ENCODE measurements at places on chromosomes 12 and 14.
A peak's percentile ranks its signal among the peaks of the same experiment; 100 is the strongest.

- no peak for DNase-seq
These were observed 1.3 kb downstream of the GLI1 start for GRCh38 chr12:57460841-57461275.

GRCh38 chr12:64522316-64522715 is 70.4 kb downstream of the TBK1 start:
- no peak for DNase-seq

- DNase-seq = no peak
These were observed 234.2 kb downstream of the SLC41A2 start for GRCh38 chr12:104723895-104724294.

GRCh38 chr14:77027538-77028383 is 747 bp downstream of the IRF2BPL start:
- no peak for DNase-seq

DNA sequence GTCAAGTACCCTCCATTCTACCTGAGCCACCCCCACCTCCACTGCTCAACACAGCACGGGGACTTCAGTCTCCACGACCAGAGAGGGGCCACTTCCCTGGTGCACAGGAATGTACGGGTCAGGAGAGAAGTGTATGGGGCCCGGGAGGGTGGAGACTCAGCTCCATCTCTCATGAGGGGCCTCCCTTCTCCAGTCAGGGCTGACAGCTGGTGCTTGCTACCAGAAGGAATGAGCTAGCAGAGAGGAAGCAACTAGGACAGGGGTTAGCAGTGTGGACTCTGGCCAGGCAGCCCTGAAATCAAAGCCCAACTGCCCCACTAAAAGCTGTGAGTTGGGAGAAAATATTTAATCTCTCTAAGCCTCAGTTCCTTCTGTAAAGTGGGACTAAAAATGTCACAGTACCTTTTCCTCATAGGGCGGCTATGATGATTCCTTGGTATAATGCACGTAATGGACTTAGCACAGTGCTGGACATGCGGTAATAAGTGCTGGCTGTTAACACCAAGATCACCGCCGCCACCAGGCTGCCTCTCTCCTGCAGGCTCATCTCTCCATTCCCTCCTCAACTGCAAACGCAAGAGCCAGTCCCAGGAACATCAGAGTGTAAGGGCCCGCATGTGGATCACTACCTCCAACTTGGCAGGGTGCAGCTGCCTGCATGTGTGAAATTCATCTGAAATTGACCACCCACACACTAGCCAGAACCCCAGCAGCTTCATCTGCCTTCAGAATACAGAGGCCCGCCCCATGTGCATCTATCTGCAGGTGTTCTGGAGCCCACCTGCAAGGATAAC is 14.6 kb downstream of the ACTN1 start:
- DNase-seq = no peak

- DNase-seq = no peak
These were observed 41.3 kb downstream of the KIF26A start for GRCh38 chr14:104179564-104180129.

DNA sequence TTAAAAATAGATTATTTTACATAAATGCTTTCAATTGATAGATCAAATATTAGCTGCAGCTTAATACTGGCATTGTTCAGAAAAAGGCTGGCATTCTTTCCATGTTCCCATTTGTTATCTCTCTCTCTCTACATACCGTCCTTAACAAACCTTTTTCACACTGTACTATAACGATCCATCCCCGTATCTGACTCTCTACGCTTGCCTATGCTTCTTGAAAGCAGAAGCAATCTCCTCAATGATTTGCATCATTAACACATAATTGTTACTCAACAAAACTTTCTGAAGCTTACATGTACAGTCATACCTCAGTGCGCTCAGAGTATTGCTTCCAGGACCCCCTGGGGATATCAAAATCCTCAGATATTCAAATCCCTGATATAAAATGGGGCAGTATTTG is 89.7 kb downstream of the TMTC1 start:
- DNase-seq = no peak

- DNase-seq = no peak
These were observed 22.5 kb downstream of the PDE3A start for GRCh38 chr12:20390846-20391245.

DNA sequence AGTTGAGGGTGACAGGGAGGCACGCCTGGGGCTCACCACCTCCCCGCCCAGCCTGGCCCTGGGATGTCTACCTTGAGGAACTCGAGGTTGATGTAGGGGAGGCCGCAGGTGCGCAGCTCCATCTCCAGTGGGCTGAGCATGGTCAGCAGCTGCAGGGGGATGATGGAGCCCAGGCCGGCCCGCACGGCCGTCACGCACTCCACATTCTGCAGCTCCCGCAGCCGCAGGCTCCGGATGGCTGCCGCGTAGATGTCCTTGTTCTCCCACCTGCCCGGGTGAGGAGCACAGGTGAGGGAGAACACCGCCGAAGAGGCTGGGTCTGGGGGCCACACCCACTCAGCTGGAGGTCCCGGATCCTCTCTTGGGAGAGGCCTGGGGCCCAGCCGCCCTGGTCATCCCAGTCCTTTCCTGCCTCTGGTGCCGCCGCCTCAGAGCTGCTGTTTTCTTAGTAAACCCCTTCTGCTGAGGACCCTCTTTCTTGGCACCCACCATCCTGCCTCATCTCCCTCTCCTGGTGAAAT is 38.2 kb downstream of the TRAFD1 start:
- no peak for DNase-seq

- DNase-seq = no peak
These were observed 1.1 kb downstream of the LRP6 start for GRCh38 chr12:12265571-12266388.

- no peak for DNase-seq
These were observed 163.8 kb upstream of the SLC16A7 start for GRCh38 chr12:59432057-59432456.

GRCh38 chr12:131773582-131774221 is 54.5 kb upstream of the MMP17 start:
- DNase-seq = no peak

DNA sequence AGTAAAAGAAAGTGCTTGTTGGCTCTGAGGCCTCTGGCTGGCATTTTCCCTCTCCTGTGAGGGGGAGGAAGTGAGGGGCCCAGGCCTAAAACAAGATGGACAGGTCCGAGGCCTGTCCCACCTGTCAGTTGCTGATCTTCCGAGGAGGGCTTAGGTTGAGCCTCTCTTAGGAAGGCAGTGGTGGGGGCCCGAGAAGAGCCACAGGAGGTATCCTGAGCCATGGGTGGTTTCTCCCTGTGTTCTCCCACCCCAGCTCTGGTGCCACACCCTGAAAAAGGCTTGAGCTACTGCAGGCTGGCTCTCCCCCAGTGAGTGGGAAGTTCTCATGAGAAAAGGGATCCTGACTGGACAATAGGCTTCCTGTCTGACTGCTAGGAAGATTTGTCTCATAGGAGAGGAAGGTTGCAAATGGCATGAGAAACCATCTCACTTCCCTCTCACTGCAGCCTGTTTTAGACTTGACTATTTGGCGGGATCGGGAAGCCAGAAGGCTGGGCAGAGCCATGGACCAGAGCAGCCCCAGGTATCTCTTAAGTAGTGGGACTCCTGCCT is 72.1 kb upstream of the SRSF5 start:
- no peak for DNase-seq

DNA sequence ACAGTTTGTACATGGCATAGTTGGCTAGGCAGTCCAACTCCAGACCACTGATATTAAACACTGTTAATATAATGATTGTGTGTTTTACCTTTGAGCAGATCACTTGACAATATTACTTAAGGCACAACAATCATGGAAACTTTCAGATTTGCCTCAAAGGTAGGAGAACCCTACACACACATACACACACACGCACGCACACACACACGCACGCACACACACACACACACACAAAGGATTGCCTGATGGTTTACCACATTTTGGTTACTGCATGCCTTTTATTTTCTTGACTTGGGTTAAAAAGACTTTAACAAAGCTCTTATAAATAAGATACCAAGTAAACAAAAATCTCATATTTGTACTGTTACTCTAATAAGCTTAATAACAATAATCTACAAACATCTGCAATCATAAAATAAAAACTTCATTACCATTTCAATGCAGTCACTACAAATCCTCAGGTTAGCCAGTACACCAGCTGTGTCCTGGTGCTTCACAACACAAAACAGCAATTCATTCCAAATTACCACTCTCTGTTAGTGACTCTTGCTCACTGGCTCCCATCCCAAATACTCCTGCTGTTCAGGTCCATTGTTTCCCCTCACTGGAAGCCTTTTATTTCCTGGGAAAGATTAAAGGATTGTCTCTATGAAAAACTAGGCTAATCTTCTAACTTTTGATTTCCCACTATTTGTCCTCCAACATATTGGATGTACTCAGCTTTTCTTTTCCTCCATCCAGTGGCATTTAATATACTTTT is 175.2 kb upstream of the ATP2B1 start:
- no peak for DNase-seq

- no peak for DNase-seq
These were observed 133.8 kb upstream of the TBX3 start for GRCh38 chr12:114817571-114818425.

GRCh38 chr14:104224506-104225277 is 86.3 kb downstream of the KIF26A start:
- DNase-seq = no peak

GRCh38 chr14:88985654-88986053 is 161.2 kb downstream of the TTC8 start:
- DNase-seq = no peak

DNA sequence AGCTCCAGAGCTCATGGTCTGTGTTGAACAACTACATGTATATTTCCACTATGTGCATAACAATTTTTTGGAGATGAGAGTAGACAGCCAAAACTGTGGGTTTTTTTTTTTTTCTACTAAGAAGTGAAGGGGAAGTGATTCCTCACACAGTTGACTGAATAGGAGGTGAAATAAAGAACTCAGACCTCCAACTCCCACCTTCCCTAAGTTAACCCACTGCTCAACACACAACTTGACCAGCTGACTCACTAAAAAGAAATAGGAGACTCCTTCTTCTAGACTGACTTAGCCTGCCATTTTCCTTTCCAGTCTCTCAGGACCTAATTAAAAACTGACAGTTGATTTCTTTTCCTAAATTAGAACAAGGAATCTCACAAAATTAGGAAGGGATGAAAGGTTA is 1.7 kb downstream of the M6PR start:
- no peak for DNase-seq

DNA sequence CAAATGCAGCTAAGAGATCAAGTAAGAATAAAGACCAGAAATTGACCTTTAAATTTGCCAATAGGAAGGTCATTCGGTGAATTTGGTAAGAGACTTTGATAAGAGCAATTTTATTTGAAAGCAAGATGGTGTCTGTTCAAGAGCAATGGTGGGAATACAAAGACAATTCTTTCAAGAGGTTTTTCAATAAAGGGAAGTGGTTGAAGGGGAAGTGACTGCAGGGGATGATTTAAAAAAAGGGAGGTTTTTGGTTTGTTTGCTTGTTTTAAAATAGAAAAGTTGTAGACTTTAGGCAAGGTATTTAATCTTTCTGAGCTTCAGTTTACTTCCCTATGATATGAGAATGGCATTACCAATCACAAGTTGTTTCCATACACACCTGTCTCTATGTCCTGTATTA is 4.3 kb upstream of the APPL2 start:
- no peak for DNase-seq

DNA sequence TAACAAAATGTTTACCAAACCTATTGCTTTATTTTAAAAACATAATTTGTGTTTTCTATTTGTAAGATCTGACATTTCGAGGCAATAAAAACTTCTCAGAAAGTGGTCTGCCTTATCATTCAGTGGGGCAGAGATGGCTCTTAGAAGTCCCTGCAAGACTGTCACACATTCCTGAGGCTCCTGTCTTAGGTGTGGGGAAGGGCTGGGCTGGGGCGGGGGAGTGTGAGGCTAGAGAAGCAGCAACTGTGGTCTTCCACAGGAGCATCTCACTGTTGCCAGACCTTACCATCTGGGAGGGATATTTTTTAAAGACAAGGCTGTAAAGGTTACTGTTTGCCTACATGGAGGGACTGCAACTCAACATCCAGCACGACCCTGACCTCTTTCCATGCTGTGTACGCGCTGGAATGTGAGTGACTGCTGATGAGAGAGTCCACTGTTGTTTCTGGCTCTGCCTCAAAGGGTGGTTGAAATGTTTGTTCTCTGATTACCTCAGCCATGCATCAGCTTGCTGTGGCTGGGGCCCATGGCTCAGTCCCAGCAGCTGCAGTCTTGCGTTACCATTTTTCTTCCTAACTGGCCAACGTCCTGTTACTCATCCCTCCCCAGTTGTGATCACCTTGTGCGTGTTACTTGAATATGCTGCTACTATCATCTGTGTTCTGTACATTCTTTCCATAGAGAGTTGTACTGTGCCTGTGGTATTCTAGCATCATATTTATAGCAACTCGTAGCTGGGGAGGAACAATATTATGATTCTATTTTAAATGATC is 12.4 kb downstream of the ERG28 start:
- peak; percentile 98 for DNase-seq

- no peak for DNase-seq
These were observed 117.1 kb downstream of the HMGA2 start for GRCh38 chr12:65941388-65941787.

DNA sequence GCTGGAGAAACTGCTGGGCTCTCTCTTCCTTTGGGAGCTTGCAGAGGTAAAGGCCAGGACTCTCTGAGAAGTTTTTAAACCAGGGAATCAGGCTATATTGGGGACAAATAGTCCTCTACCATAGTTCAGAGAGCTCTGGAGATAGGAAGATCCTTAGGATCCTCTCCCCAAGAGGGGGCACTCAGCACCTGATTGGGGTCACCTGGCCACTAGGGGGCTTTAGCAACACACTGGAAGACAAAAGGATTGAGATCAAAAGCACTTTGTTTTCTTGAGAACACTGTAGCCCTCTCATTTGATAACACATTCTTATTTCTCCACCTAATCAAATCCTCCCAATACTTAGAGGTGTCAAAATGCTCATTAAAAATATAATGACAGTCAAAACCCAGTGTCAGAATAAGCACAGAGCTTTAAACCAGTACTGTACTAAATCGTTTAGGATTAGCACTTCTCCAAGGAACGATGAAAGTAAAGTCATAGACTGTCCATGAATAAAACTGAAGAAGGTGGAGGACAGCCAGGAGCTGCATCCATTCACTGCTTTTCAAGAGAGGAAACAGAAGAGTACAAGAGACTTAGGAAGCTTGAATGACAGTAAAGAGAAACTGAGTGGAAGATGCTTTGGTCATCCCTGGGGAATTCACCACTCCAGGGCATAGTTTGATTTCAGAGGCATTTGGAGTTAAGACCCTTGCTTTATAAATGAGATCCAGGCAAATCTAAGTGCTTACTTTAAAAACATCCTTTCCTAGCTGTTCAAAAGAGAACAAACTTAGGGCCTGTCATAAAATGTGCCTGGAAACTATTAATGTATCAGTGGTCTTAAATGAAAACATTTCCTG is 26.5 kb downstream of the BMP4 start:
- no peak for DNase-seq

DNA sequence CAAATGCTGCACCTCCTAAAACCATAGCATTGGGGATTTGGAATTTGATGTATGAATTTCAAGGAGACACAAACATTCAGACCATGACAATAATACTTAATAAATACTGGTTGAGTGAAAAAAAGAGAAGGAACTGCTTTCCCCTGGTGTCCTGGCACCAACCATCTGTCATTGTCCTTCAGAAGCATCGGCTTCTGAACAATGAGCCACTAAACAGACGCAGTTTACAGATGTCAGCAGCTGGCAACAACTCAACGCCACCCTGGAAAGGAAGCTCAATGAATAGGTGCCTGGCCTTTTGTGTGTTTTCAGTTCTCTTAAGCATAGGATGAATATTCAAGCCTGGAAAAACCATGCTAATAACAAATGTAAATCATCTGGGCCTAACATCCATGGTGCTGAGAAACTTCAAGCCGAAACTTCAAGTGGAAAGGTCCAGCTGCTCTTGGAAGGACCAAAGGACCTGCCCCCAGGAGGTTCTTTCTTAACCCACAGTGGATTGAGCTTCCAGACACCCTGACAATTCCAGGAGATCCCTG is 101.3 kb downstream of the WIF1 start:
- DNase-seq = no peak

All from HepG2 (cell line).